ENCODE measurements at places on chromosomes 12 and 14.

- DNase-seq, result no peak
These were observed 83.4 kb downstream of the PRORP start for GRCh38 chr14:35205737-35206136.

DNA sequence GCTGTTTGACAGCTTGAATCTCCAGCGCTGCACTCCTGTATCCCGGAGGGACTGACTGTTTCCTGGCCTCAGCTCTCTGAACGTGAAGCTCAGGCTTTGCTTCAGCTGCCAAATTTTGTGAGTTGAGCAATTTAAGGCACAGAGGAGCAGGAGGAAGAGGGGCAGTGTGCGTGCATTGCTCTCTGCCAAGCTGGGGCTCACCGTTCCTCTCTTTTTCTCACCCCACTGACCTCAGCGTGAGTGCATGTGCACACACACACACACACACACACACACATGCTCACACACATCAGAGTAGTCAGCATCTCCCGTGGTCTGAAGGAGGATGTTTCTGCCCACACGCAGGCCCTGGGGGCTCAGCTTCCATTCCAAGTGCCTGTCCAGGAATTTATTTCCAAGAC is 27.8 kb upstream of the BDKRB2 start:
- no peak for DNase-seq

- DNase-seq, result no peak
These were observed 12.1 kb downstream of the FRMD6 start for GRCh38 chr14:51663783-51664326.

DNA sequence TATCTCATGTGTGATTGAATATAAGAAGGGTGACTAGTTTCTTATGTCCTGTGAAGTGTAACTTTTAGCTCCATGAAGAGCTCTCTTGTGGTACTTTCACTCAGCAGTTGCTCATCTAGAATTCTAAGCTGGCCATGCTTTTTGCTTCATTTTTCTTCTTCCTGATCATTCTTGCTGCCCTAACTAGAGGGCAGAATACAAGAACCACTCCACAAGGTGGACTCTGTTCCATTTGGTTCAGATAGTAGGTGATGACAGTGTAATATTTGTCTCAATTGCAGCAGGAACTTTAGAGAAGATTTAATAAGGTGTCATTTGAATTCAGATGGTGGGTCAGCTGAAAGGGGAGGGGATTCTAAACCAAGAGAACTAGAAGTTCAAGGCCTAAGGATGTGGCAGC is 17.6 kb downstream of the WDR20 start:
- no peak for DNase-seq

DNA sequence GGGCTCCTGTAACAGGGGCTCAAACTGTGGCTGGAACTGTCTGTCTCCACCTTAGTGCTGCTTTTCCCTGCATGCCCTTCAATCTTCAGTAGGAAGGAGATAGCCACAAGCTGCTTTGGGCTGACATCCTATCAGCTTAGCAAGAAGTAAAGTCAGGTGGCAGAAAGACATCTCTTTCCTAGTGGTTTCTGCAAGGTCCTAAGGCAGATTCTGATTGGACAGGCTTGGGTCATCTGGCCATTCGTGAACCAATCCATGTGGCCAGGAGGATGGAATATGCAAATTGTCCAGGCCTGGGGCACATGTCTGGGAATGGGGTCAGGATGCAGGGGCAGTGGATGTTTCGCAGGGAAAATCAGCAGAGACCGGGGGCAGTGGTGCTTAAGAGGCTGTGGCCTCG is 5.2 kb downstream of the RITA1 start:
- DNase-seq, result no peak

DNA sequence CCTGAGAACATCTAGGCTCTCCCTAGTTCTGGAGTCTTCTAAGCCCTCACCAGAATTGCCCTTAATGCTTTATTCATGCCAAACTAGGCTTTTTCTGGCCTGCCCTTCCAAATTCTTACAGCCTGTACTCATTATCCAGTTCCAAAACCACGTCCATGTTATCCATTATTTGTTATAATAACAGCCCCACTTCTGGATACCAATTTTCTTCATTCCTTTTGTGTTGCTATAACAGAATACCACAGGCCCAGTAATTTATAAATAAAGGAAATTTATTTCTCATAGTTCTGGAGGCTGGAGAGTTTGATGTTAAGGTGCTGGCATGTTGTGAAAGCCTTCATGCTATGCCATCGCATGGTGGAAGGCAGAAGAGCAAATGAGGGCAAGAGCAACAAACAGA is 68.0 kb upstream of the AMIGO2 start:
- DNase-seq, result no peak

- DNase-seq, result no peak
These were observed 450.5 kb upstream of the FAR2 start for GRCh38 chr12:28698553-28698952.

DNA sequence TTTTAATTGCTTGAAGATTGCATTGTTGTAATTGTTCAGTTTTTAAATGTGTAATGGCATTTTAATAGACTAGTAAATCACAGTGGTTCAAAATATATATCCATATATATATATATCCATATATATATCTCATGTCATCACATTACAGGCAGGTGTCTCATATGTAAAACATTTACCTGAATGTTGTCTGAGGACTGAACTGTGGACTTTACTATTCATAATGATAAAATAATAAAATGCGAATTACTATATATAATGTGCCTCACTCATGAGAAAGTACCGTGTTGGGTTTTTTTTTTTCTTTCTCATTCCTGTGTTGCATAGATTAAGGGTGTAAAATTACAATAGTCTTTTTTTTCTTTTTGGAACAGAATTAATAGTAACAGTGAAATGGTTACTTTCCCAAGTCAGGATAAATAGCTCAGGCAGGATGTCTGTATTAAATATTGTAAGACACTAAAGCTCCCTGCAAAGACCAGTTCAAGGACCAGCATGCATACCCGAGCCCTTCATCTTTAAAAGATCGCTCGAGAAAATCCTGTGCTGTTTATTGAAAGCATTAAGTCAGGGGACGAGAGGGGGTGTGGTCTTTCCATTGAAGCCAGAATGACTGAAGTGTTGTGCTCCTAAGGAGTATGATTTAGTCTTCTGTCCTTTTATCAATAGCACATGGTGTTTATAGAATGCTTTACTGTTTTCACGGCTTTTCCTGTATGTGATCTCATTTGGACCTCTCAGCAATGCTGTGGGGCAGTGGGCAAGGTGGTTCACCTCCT is 173.5 kb downstream of the CRADD start:
- DNase-seq, result no peak

DNA sequence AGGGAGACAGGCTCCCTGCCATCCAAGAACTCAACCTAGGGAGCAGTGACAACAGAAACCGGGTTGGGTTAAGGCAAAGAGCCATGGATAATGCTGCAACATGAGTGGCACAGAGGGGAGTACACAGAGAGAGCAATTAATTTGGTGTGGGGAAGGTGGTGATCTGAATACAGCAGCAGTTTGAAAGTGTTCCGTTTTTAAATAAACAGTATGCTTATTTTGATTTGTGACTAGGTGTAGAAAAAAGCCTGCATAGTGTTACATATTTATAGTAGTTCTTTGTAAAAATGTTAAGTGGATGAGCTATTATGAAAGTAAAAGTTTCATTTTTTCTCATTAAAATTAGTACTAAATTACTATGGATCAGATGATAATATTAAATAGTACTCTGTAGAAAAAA is 8.7 kb downstream of the AKAP5 start:
- DNase-seq, result no peak

DNA sequence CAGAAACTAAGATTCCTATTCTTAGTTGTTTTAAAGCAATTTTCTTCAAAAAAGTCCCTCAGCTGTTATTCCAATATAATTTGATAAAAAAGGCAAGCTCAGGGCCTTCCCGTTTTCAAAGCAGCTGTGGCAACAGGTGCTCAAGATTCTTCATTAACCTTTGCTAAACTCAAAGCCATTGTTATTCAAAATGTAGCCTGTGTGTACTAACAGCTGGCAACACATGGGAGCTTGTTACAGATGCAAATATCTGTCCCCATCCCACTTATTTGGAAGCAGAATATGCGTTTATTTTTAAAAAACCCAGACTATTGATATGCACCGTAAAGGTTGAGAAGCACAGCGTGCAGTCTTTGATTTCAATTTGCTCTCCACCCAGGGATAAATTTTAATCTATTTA is 210.4 kb upstream of the SYT10 start:
- no peak for DNase-seq

GRCh38 chr12:104355630-104356029 is 52.1 kb downstream of the EID3 start:
- no peak for DNase-seq

DNA sequence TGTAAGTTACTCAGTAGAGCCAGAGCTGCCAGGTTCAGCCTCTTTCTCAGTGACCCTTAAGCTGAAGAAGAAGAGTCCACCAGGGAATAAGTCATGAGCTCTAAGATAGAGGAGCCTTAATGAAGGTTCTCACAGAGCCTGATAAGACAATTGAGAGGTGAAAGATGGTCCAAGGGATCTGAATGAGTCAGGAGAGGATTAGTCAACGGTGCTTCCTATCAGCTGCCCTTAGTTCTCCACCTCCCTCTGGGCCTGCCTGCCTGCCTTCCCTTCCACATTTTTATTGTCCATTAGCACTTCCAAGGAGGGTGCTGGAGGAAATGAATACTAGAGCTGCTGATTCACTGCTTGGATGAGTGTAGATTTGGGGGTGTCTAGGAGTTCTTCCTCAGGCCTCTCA is 161.7 kb upstream of the RMST start:
- no peak for DNase-seq

GRCh38 chr14:93533842-93534241 is 103.1 kb downstream of the UNC79 start:
- no peak for DNase-seq

GRCh38 chr12:93772003-93772700 is 95.0 kb downstream of the CRADD start:
- no peak for DNase-seq

- no peak for DNase-seq
These were observed 78.6 kb upstream of the PAWR start for GRCh38 chr12:79769189-79769859.

All from activated naive CD4-positive, alpha-beta T cell (primary cell).